SK-N-SH treated with all-trans-retinoic acid at 6 μM for 48 hours (cell line): ENCODE measurements at places on chromosomes 2 and 18.

- ATAC-seq: peak; percentile 95
Measured at GRCh38 chr18:43596105-43596712, 318.9 kb upstream of the SYT4 start.

DNA sequence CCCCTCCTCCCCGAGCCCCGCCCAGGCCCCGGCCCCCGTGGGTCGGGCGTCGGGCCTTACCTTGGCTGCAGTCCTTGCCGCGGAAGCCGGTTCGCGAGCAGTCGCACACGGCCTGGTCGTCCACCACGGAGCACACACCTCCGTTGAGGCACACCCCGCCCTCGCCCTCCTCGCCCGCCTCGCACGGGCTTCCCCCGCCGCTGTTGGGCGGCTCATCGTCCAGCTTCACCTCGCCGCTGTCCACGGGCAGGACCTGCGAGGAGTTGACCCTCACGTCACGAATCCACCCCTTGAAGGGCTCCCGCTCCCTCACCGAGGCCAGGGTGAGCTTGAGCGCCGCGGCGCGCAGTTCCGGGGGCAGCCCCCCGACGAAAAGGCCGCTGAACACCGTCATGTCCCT is 4.5 kb downstream of the NRXN1 start:
- ATAC-seq: no peak

- peak; percentile 37 for ATAC-seq
Measured at GRCh38 chr2:234147335-234147861, 96.9 kb downstream of the SPP2 start.

DNA sequence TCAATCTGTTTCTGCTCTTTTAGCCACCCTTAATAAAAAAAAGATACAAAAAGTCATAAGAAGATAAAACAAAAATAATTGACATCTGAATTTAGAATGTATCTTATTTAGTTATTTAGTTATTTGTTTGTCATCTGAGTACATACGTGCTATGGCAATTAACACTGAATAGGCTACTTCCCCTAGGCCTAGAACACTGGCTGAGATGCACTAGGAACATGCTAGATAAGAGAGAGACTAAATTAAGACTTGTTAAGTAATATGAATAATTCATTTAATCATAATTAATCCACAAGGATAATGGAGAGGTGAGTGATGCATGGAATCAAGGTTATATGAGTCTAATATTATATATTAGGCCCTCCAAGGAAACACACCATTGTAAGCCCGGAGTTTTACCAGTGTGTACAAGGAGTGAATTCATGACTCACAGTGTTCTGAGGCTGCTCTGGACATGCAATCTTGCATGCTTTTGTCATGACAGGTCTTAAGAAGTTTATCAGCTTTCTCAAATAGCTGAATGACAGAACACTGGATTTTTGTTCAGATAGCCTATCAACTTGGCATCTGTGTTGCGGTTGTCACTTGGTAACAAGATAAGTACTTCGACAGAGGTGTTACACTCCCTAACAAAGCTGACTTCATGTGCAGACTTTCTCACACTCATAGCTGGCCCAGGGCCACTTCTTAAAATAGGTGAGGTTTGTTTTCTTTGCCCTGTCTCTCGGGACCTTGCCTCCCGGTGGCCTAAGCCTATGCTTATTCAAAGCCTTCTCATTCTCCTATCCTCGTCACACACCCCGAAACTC is 5.0 kb upstream of the SERPINB2 start:
- ATAC-seq: peak; percentile 86

GRCh38 chr2:16038621-16039020 is 98.3 kb downstream of the MYCN start:
- no peak for ATAC-seq

- ATAC-seq: peak; percentile 61
Measured at GRCh38 chr2:85445316-85446295, 27.1 kb downstream of the SH2D6 start.

- ATAC-seq: peak; percentile 34
Measured at GRCh38 chr18:47150824-47151366, 595 bp upstream of the HDHD2 start.
